ENCODE measurements at places on chromosomes 7 and 10.

GRCh38 chr7:13181216-13181615 is 493.8 kb downstream of the ARL4A start:
- peak; percentile 46 for DNase-seq

GRCh38 chr7:129434675-129435318 is 565 bp downstream of the STRIP2 start:
- no peak for DNase-seq

GRCh38 chr7:134750083-134751062 is 29.1 kb upstream of the CALD1 start:
- no peak for DNase-seq

GRCh38 chr7:65404020-65404419 is 30.4 kb downstream of the ZNF92 start:
- DNase-seq: no peak

- DNase-seq: no peak
These were observed 25.1 kb upstream of the ZNF273 start for GRCh38 chr7:64877714-64878610.

DNA sequence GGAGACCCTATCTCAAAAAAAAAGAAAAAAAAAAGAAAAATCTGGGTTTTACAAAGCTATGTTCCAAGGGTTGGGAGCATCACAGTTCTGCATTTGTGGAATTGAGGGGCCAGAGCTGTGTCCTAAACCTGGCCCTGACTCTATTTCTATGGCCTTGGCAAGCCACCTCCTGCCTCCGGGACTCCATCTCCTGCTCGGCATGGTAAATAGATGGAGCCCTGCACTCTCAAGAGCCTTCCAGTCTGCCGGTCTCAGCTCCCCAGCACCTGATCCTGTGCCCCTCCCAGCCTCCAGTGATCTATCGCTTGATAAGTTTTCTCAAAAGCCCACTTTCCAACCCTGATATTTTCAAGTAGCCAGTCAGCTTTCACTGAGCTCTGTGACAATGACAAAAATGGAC is 43.0 kb downstream of the KCNH2 start:
- DNase-seq: no peak

- DNase-seq: no peak
These were observed 950.1 kb downstream of the GRM8 start for GRCh38 chr7:126302639-126303038.

DNA sequence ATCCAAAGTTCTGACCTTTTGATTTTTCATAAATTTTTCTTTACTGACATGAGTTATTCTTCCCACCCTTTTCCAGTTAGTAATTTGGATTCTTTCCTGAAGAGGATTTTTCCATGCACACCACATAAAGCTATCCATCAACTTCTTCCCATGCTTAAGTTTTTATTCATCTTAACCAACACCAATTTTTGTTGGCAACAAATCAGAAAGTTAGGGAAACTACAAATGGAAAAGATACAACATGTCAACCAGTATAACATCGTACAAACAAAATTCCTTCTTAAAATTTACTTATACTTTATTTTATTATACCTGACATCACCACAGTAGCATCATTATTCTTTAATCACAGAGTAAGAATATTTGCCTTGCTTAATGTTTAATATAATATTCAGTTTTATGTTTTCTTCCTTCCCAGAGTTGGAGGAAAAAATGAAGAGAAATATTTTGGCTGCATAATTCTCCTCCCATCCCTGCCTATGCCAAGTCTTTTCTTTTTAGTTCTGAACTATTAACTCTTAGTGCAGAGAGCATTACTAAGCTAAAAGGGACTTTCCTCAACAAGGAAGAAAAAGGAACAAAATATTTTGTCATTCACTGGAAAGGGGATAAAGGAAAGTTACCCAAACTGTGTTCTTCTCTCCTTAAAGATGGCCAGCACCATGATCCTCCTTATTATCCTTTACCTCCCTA is 67.5 kb upstream of the MEOX2 start:
- DNase-seq: no peak

DNA sequence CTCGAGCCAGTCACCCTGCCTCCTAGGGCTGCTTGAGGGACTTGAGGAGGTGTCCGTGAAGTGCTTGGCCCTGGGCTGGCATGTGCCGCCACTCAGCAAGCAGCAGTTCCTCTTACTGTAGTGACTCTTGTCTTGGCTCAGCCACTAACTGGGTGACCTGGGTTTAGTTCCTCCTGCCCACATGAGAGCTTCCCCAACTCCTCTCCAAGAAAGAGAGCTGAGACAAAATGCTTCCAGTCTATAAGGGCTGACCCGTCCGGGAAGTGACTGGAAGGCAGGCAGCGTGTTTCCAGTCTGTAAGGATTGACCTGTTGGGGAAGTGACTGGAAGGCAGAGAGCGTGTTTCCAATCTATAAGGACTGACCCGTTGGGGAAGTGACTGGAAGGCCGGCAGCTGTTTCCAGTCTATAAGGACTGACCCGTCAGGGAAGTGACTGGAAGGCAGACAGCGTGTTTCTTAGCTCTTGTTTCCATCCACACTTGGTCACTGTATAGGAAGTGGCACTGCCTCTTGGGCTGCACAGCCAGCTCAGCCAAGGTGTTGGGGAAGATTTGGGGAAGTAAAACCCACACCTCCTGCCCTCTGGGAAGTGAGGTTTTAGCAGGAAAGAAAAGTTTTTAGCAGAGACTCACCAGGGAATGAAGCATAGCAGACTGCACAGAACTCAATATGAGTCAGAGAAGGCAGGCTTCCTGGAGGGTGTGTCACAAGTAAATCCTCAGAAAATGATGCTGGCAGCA is 53.3 kb upstream of the PPIF start:
- DNase-seq: no peak

DNA sequence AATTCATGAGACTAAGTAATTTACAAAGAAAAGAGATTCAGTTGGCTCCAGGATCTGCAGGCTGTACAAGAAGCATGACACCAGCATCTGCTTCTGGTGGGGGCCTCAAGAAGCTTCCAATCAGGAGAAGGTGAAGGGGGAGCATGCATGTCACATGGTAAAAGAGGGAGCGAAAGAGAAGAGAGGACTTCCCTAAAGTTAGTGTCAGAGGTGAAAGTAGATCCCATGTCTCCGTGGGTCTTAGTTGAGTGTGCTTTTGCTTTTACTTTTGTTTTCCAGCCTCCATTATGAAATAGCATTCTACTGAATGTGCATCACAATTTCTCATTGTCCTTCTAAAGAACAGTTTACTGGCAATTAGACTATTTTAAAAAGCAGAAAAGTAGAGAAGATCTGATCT is 213.6 kb upstream of the FZD1 start:
- DNase-seq: no peak

DNA sequence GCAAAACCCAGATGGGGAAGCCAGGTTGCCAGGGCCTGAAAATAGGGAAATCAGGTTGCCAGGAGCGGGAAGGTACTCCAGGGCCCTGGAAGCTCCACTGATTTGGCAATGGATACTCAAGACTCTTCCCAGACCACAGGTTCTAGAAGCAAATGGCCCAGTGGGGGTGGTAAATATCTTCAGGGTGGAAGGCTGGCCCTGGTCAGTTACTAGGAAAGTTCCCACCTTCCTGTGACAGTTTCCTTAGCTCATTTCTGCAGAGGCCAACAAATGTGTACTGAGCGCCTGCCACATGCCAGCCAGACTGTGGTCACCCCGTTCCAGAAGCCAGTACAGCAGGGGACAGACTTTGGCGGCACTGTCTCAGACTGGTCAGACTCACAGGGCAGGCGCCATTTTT is 113.6 kb downstream of the FAM53B start:
- no peak for DNase-seq

- no peak for DNase-seq
These were observed 1191.4 kb upstream of the PHF14 start for GRCh38 chr7:9782275-9782674.

GRCh38 chr10:110525349-110526260 is 27.9 kb downstream of the DUSP5 start:
- no peak for DNase-seq

DNA sequence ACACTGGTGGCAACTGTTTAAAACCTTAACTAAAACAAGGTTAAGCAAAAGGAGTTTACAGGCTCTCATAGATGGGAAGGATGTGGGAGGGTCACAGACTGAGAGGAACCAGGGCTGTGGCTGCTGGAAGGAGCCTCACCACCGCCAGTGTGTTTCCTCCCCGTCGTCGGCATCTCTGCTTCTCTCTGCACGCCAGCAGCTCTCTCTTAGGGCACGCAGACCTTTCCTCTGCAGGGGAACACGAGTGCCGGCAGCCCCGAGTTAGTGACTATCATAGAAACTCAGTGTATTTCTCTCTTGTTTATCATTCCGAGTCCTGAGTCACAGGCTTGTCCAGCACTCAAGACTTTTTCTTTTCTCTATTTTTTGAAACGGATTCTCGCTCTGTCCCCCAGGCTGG is 8.1 kb upstream of the SH2D4B start:
- no peak for DNase-seq

- no peak for DNase-seq
These were observed 10.9 kb downstream of the ADGRA1 start for GRCh38 chr10:133098426-133099124.

DNA sequence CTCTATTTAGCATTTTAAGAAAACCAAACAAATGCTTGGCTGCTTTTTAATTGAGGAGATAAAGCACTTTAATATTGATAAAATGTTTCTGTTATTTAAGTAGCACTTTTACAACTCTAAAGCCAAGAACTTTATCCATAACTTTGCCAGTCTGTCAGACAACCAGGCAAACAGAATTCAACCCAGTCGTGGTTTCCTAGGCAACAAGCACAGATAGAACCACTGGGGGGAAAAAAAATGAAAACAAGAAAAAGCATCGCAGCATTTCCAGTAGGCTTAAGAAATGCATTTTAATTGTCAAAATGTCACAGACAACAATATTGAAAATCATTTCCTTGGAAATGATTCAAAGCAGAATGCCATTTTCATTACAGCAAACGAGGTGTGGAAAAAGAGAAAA is 323.4 kb downstream of the PARD3 start:
- peak; percentile 15 for DNase-seq

- no peak for DNase-seq
These were observed 36.8 kb downstream of the TAS2R41 start for GRCh38 chr7:143514487-143514886.

DNA sequence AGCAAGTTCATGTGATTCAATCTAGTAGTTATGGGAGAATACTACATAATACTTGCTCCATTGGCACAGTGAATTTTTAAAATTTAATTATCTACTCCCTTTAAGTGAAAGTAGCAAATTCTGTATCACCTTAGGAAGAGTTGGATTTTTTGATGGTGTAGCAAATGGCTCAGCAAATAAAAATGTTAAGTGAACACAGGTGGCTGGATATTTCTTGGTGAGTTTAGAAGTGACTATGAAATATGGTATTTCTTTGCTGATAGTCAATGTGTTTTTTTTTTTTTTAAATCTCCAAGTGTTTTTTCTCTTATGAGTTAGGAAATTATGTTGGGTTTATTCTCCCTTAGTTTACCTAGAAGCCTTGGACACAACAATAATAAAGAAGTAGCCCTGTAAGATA is 67.8 kb downstream of the CREM start:
- DNase-seq: no peak

DNA sequence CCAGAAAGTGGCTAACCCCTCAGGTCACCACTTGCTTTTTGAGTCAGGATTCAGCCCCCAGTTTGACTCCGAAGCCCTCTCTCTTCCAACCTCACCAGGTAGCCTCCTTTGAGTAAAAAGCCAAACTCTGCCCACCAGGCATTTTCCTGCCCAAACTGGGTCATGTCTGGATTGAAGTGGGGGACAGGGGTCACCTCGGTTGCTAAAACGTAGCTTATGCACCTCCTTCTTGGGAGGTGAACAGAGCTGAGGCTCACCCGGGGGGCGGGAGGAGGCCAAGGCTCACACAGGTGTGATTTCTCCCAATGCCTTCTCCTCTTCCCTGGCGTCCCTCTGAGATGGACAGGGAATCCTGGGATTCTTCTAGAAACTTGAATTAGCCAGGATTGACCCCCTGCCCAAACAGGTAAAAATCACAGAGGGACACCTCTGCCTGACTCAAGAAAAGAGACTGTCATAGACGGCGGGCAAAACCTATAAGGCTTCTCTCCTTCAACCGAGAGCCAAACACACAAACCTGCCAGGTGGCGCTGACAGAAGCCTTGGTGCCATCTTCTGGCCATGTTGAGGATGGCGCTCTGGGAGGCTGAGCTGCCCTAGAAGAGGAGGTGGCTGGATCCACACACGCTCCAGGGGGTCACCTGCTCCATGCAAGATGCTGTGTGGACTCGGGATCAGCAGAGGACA is 51.6 kb downstream of the PRLHR start:
- DNase-seq: peak; percentile 34

- DNase-seq: no peak
These were observed 167.8 kb upstream of the ITGB1 start for GRCh38 chr10:33125522-33126517.
